ENCODE measurements at places on chromosomes 7 and 10.

- DNase-seq = no peak
- no peaks in the 10 kb centered on the region for H3K4me1 ChIP-seq
- H3K36me3 ChIP-seq = no peaks in the 10 kb centered on the region
- H3K27me3 ChIP-seq = peaks cover 2% of the 10 kb centered on the region
- no peak overlapping the region for H3K4me3 ChIP-seq
- H3K27ac ChIP-seq = no peak overlapping the region
These were observed 281.8 kb downstream of the KCNMA1 start for GRCh38 chr10:77355844-77356243.

DNA sequence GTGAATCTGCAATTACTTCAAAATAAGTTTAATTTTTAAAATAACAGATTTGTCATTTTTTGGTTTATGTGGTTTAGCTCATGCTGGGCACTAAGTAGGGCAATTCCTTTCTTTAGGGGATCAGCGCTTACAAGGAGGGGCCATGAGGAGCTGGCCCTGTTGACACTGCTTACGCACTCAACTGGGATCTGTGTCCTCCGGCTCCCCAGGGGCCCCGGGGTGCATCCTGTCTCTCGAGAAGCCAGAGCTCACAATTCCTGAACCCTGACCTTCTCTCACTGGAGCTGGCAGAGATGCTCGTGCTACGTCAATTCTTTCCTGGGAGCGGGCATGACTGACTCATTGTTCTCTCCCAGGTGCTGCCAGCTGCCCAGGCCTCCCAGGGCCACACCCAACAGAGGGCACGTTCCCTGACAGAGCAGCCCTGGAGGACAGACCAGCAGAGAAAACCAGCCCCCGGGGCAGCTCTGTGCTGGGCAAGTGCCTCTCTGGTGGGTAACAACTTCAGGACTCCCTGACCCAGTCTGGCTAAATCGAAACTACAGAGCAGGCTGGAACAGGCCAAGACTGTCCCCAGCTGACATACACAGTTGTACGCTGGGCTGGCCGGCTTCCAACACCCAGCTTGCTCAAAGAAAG lies 36.8 kb downstream of the CTBP2 start:
- H3K27ac ChIP-seq = no peak overlapping the region
- no peaks in the 10 kb centered on the region for H3K36me3 ChIP-seq
- peaks cover 10% of the 10 kb centered on the region for H3K27me3 ChIP-seq
- no peak for DNase-seq

GRCh38 chr10:101575580-101576210 lies 12.4 kb downstream of the POLL start:
- no peaks in the 10 kb centered on the region for H3K27me3 ChIP-seq
- H3K4me1 ChIP-seq = peaks cover 3% of the 10 kb centered on the region
- H3K27ac ChIP-seq = no peak overlapping the region
- H3K4me3 ChIP-seq = no peak overlapping the region
- DNase-seq = no peak

DNA sequence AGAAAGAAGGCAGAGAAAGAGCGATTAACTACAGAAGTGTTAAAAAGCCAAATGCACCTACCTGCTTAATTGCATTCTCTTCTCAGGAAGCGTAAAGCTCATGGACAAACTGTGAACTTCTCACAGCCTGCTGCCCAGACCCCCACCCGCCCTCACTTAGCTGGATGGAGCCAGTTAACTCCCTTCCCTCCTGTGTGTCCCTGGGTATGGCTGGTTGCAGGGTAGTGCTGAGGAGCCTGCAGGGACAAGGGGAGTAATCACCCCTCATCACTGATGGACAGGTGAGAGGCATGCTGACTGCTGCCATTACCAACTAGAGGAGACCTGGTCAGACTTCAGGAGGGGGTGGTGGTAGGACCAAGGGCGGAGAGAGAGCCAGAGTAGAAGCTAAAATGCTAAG lies 37.5 kb downstream of the ENO4 start:
- no peaks in the 10 kb centered on the region for H3K4me1 ChIP-seq
- H3K4me3 ChIP-seq = no peak overlapping the region
- DNase-seq = no peak
- no peaks in the 10 kb centered on the region for H3K36me3 ChIP-seq
- no peak overlapping the region for H3K27ac ChIP-seq
- peaks cover 16% of the 10 kb centered on the region for H3K27me3 ChIP-seq

- no peak overlapping the region for H3K4me3 ChIP-seq
- no peak for DNase-seq
- H3K27ac ChIP-seq = no peak overlapping the region
- H3K27me3 ChIP-seq = peaks cover 17% of the 10 kb centered on the region
- H3K36me3 ChIP-seq = no peaks in the 10 kb centered on the region
- no peaks in the 10 kb centered on the region for H3K4me1 ChIP-seq
These were observed 59.3 kb downstream of the CTBP2 start for GRCh38 chr10:125101049-125101448.

DNA sequence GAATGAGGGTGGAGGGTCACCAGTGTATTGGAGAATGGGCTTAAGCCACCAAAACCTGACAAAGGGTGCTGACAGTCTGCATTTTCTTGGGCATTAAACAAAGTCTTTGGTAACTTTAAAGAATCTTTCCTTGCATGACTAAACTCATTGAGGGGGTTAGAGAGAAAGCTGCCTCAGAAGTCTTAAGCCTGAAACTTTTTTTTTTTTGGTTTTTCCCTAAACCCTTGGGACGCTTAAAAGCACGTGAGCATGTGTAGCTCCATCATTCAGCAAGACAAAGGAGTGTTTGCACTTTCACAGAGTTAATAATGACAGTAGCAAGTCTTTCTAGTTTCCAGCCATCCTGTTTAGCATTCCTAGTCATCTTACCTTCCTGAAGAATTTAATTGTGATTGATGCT lies 110.7 kb downstream of the LRMDA start:
- no peak for DNase-seq
- no peaks in the 10 kb centered on the region for H3K4me1 ChIP-seq
- peaks cover 6% of the 10 kb centered on the region for H3K27me3 ChIP-seq
- H3K36me3 ChIP-seq = no peaks in the 10 kb centered on the region

GRCh38 chr10:7092603-7093002 lies 318.2 kb downstream of the SFMBT2 start:
- no peak overlapping the region for H3K4me3 ChIP-seq
- no peak for DNase-seq
- no peaks in the 10 kb centered on the region for H3K27me3 ChIP-seq
- no peaks in the 10 kb centered on the region for H3K36me3 ChIP-seq

DNA sequence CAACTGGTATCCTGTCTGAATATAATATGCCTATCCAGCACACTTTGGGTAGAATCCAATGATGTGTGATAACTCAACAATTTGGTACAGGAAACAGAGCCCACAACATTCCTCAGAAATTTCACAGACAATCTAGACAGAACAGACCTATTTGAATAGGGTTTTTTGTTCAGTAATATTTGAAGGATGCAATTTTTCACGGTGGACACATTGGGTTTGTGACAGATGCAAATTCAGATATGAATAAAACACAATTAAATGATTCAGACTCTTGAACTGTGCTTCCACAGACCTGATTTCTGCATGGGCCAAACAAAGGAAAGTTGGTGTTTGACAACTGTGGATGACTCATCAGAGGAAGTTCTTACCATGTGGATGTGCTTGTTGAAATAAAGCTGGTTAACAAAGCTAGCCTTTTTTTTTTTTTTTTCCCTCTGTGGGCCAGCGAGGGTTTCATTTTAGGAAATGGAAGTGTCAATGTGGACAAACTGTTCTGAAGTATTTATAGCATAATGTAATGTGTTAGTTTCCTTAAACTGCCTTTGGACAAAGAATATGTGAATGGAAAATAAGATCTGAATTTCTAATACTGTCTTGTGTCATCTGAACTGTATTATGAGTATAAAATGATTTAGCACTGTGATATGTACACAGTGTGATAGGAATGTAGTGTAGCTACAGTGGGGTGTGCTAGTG lies 43.2 kb upstream of the FAM133B start:
- H3K36me3 ChIP-seq = peaks cover 7% of the 10 kb centered on the region
- H3K27ac ChIP-seq = no peak overlapping the region
- H3K4me1 ChIP-seq = peaks cover 14% of the 10 kb centered on the region
- peaks cover 2% of the 10 kb centered on the region for H3K27me3 ChIP-seq
- DNase-seq = no peak

DNA sequence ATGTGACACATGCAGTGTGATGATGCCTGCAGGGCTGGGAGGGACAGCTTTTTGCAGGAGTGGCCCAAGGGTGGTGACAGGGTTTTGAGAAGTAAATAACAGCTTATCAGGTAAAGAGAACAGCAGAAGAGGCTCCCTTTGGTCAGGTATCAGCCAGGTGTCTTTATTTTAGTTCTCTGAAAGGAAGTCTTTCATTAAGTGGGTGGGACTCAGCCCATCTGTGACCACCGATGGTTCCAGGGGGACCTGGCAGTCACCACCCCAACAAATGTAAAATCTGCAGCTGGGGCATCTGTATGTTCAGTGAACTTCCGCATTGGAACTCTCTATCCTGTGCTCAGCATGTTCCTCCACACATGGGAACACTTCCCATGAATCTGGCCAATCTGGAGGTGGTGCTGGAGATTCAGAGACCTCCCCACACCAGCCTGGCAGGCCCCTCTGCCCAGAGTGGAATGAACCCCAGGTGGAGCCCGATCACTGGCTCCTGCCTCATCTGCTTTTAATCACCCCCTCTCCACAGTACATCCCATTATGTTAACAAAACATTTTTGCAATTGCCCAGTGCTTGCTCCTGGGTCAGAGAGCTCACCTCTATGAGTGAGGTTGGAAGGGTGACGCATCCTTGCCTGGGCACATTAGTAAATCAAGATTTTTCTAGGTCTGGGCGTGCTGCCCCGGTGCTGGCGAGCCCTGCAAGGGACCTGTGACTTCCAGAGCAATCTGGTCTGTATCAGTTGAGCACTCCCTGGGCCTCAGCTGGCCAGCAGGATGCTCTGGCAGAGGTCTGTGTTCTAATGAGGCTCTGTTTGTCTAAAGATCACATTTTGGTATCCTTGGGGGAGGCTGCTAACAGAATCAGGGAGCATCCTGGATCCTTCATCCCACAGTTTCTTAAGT lies 140.4 kb upstream of the GDF10 start:
- H3K4me1 ChIP-seq = no peaks in the 10 kb centered on the region
- peaks cover 2% of the 10 kb centered on the region for H3K36me3 ChIP-seq
- DNase-seq = no peak
- no peak overlapping the region for H3K27ac ChIP-seq

DNA sequence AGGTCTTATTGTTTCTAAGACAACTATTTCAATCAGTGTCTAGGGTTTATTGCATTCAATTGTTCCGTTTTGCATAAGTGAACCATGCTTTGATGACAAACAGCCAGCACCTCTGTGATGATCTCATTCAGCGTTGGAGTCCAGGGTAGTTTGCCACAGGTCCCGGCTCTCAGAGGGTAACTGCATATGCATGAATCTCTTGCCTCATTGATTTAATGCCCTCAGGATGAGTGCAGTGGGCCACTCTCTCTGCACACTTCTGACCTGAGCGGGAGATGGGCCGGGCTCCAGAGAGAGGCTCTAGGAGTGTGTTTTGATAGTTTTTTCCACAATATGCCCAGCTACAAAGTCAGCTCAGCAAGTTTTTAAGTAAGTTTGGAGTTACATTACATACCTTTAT lies 83.9 kb downstream of the HECW1 start:
- DNase-seq = no peak
- no peaks in the 10 kb centered on the region for H3K36me3 ChIP-seq
- no peak overlapping the region for H3K4me3 ChIP-seq

DNA sequence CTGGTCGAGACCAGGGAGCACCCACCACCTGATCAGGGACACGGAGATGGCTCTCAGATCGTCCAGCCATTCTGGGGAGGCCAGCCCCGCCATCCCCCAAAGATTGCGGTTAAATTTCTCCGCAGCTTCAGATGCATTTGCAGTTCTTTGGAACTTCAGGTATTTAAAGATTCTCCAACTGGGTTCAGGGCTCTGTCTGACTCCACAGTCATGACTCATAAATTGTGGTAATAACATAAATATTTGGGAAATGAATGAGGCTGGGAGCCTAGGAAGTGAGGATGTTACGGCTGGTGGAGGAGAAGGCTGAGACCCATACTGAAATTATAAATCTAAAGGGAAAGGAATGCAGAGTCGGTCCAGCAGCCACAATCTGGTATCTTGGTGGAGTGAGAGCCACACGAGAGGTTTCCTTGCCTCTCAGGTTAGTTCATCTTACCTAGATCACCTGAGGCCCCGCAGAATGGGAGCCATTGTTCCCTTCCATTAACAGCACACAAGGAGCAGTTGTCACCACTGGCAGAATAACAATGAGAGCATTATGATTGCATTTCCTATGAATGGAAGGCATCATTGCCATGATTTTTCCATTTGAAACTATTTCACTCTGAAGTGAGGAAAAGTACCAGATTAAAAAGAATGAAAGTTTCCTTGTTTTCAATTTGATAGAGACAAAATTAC lies 26.7 kb upstream of the DNAJB6 start:
- H3K4me1 ChIP-seq = peaks cover 5% of the 10 kb centered on the region
- H3K36me3 ChIP-seq = peaks cover 2% of the 10 kb centered on the region
- DNase-seq = no peak
- H3K27ac ChIP-seq = no peak overlapping the region

GRCh38 chr7:75715864-75716263 lies 22.9 kb downstream of the HIP1 start:
- no peak for DNase-seq
- no peak overlapping the region for H3K4me3 ChIP-seq
- H3K27ac ChIP-seq = no peak overlapping the region
- H3K27me3 ChIP-seq = peaks cover 4% of the 10 kb centered on the region

- no peak overlapping the region for H3K4me3 ChIP-seq
- no peaks in the 10 kb centered on the region for H3K4me1 ChIP-seq
- no peak overlapping the region for H3K27ac ChIP-seq
- peaks cover 7% of the 10 kb centered on the region for H3K27me3 ChIP-seq
These were observed 10.6 kb upstream of the RAB11FIP2 start for GRCh38 chr10:118057361-118057760.

Data from memory B cell (primary cell).